Esophagus muscularis mucosa (tissue), 4 donors: ENCODE measurements at places on chromosomes 2 and 18. TPM values are rescaled to one million over a fixed set of nuclear protein-coding genes. Genes with fewer than 3 reads are reported as not detected.

DNA sequence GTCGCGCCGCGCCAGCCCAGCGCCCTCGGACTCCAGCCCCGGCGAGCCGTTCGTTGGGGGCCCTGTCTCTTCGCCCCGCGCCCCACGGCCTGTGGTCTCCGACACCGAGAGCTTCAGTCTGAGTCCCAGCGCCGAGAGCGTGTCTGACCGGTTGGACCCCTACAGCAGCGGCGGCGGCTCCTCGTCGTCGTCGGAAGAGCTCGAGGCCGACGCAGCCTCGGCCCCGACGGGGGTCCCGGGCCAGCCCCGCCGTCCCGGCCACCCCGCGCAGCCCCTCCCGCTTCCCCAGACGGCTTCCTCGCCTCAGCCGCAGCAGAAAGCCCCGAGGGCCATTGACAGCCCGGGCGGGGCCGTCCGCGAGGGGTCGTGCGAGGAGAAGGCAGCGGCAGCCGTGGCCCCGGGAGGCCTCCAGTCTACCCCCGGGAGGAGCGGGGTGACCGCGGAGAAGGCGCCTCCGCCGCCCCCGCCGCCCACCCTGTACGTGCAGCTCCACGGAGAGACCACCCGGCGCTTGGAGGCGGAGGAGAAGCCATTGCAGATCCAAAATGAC is 1.4 kb downstream of the PHLPP1 start:
- no peak for DNase-seq

GRCh38 chr18:1047406-1047805 is 142.7 kb downstream of the ADCYAP1 start:
- DNase-seq: no peak

DNA sequence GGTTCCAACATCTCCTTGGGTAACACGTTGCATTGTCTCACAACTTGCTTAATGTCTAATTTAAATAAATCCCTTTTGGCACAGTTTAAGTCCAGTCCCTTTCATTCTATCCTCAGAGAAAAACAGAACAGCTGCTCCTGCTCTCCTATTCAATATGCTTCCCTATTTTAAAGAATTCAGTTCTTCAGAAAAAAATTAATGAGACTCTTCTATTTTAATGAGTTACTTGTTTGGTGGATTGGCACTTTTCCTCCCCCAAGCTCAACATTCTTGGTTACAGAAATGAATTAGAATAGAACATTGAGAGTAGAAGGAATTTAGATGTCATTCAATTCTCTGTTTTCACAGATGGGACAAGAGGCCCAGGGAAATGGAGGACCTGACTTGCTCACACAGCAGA is 116.9 kb upstream of the ATP8B1 start:
- DNase-seq: no peak

- no peak for DNase-seq
Measured at GRCh38 chr18:34738175-34738894, 28.2 kb downstream of the DTNA start.

OTX1 gene
- 0.26 TPM for total RNA-seq

- DNase-seq: peak; percentile 75
Measured at GRCh38 chr2:71606244-71606643, 152.9 kb downstream of the DYSF start.

GRCh38 chr18:42752916-42753315 is 362.6 kb downstream of the RIT2 start:
- DNase-seq: no peak

DNA sequence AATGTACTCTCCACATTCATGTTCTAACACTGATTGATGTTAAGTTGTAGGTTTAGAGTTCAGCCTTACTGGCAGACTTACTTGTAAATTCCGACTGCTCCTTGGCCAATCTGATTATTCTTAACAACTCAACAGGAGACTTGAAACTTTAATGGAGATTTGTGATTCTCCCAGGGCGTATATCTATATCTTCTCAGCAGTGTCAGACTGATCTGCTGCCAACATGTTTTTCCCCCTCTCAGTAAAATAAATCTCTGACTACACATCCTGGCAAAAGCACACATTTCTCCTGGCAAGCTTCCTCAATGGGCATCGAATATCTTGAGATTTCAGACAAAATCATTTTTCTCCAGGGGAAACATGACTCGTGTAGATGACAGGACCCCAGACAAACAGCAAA is 1041.2 kb downstream of the DPP10 start:
- DNase-seq: no peak

DNA sequence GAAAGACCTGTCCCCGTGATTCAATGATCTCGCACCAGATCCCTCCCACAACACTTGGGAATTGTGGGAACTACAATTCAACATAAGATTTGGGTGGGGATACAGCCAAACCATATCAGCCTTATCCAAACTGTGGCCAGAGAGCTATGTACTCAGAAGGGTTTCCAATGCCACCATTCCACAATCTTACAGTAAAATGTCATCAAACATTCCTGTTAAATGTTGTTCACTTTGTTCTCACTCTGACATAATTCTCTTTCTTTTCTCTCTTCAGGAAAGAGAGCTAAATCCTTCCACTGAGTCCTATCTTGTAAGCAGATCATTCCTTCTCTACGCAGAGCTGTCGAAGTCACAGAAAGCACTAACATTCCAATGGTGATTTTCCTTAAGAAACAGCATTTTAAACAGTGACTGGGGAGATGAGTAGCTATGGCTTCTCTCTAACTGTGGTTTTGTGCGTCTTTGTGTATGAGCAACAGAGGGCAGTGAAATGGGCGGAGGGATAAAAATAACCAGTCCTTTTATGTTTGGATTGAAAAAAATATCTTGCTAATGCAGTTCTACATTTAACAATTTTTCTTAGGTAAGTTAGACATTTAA is 684.7 kb downstream of the EPHA4 start:
- no peak for DNase-seq

- DNase-seq: no peak
Measured at GRCh38 chr2:73232403-73233153, 461 bp downstream of the PRADC1 start.

GRCh38 chr2:193505620-193506019 is 1310.9 kb upstream of the TMEFF2 start:
- no peak for DNase-seq

GRCh38 chr2:199228887-199229819 is 228.6 kb downstream of the SATB2 start:
- DNase-seq: no peak

PUM2 gene
- 92.5 TPM for total RNA-seq

ERBB4 gene
- 0.17 TPM for total RNA-seq

GRCh38 chr2:6233993-6234392 is 541.8 kb downstream of the SOX11 start:
- no peak for DNase-seq

- no peak for DNase-seq
Measured at GRCh38 chr2:69013840-69014821, 1.2 kb downstream of the ANTXR1 start.

- DNase-seq: no peak
Measured at GRCh38 chr18:3864669-3865298, 414.8 kb downstream of the TGIF1 start.

DNA sequence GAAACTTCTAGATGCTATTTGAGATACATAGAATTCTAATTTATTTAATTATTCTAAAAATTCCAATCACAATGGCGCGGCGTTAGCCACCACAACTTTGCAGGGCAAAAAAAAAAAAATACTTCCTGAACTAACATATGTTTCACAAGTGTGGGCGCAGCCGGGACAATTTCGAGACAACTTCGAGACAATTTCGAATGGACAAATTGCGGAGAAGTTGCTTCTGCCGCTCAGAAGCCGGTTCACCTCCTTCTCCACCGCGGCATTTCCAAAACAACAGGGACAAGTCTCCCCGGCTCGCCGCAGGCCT is 842 bp downstream of the PAX3 start:
- no peak for DNase-seq

DNA sequence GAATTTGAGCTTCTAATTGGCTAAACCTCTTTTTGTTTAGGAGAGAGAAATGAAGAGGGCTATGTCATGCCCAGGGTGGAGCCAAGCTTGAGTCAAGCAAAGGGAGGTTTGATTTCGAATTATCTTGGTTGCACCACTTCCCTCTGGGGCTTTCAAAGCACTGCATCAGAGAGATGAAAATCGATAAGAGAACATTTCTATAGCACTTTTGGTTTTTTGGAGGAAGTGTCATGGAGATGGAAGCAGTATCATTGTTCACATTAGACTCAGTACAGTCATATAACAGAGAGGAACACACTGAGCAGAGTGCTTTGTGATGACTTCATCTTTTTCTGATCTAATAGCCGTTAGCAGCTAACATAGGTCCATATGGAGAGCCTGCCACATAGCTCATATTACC is 120.3 kb upstream of the UXS1 start:
- peak; percentile 12 for DNase-seq

MEIS1 gene
- total RNA-seq: 146 TPM

COL5A2 gene
- 51.2 TPM for total RNA-seq

- DNase-seq: no peak
Measured at GRCh38 chr2:85692039-85692645, 2.0 kb upstream of the GNLY start.

BCL11A gene
- 3.5 TPM for total RNA-seq

PAIP2B gene
- 16.9 TPM for total RNA-seq

MYL12A gene
- total RNA-seq: 310 TPM

RIT2 gene
- total RNA-seq: not detected

DNA sequence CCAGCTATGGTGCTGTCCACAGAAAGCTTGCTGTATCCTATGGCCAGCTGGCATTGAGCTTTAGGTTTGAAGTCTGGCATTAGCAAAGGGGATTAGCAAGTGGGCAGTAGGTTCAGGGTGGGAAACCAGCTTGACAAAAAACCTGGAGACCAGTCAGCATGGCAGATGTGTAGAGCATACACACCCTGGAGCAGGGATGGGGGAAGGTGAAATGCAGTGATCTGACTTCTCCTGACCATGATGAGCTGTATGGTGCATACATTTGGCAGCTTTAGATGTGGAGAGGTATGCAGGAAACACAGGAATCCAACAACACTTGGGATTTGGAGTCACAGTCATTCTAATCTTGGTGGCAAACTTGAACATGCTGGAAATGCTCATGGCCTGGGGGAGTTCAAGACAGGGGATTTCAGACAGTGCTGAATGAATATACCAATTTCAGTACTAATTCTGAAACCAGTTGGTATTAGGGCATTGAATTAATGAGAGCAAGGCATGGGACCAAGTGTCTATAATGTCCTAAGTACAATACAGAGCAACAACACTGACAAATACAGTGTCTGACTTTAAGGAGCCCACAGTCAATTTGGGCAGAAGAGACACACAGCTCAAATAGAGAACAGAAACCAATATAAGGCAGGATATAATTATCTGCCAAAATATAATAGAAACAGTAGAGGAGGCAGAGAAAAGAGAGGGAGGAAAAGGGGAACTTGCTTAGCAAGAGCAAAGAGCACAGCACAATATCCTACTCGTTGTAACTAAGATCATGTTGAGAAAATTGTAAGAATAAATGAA is 11.8 kb downstream of the ARHGAP15 start:
- DNase-seq: no peak

REG3A gene
- not detected for total RNA-seq

DNA sequence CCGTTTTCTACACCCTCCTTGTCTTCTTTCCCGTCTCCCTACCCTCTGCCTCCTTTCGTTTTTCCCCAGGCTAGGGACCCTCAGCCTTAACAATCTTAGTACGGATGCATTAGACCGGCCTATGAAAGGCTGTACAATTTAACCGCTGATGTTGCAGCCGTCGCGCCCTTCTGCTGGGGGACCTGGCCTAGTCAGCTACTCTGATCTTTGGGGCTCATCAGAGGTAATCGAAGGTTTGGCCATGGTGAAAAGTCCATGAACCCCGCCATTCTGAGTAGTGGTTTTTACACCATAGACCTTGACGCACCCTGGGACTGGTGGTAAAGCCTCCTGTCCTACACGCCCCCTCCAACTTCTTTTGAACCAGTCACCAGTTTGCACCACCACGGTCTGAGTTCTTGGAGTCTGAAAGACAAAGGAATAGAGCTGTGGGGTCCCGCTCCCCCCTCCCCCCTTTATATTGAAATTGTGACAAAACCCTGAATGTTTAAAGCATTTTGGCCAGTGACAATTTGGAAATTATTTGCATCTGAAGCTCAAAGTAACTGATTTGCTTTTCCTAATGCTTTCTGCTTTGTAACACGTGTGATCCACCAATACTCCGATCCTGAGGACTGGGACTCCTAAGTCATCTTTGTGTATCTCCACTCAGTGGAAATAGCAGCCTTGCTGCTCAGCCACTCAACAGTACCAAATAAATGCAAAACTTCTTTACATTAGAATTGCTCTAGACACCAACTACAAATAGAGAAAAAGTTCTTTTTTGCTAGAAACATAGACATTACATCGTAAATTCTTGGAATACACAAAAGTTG is 642 bp upstream of the SRSF7 start:
- DNase-seq: no peak

DNA sequence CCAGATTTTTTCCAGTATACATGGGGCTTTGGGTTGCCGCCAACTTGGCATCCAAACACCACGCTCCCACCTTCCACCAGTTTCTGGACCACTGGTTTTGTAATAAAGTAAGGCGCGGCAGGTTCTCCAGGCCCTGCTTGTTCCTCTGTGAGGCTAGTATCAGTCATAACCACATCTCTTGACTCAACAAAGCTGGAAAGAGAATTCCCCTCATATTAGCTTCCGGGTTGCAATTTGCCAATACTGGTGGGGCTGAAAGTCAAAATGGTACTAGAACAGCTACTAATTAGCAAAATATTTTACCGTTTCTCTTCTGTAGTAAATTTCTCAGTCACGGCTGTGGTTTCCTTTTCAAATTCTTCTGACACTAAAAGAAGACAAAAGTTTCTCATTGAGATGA is 25.0 kb downstream of the TTN start:
- no peak for DNase-seq

GRCh38 chr18:53819671-53820070 is 404.8 kb downstream of the MBD2 start:
- DNase-seq: no peak

CXCR4 gene
- 5.3 TPM for total RNA-seq

- DNase-seq: no peak
Measured at GRCh38 chr2:142395291-142395690, 264.5 kb upstream of the LRP1B start.

DNA sequence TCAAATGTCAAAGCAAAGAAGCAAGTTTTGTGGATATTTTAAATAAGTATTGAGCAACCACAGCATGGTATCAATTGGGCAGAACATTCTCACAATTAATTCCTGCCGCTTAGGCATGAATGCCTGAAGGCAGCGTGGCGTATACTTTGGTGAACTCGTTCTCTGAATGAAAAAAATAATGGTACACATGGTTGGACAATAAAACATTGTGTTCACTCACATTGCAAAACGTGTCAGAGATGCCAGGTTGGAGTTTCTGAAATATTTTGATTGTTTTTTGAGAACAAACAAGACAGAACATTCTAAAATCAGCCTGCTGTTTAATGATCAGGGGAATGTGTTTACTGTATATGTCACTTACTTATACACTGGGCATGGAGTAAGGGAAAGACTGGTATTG is 254.2 kb downstream of the CDH2 start:
- no peak for DNase-seq

DNA sequence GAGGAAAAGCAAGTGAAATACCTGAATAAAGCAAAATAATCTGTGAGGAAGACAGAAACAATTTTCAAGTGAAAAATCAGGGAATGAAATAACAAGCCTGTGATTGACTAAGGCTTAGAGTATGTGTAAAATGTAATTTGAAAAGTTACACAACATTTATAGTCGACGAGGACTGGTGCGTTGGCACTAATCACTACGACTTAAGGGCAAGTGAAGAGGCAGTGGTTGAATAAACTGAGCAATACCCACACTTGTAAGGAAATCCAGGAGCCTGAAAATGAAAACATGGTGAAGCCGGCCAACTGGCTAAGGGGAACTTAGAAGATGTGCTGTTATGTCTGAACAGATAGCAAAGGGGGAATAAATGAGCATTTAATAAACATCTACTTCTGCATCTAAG is 13.4 kb downstream of the DOK1 start:
- no peak for DNase-seq

GRCh38 chr2:36059691-36060090 is 295.9 kb upstream of the CRIM1 start:
- no peak for DNase-seq

- DNase-seq: no peak
Measured at GRCh38 chr2:190766595-190766994, 114.0 kb upstream of the GLS start.
